ENCODE measurements at places on chromosomes 6 and 20.
A peak's percentile ranks its signal among the peaks of the same experiment; 100 is the strongest.

DNA sequence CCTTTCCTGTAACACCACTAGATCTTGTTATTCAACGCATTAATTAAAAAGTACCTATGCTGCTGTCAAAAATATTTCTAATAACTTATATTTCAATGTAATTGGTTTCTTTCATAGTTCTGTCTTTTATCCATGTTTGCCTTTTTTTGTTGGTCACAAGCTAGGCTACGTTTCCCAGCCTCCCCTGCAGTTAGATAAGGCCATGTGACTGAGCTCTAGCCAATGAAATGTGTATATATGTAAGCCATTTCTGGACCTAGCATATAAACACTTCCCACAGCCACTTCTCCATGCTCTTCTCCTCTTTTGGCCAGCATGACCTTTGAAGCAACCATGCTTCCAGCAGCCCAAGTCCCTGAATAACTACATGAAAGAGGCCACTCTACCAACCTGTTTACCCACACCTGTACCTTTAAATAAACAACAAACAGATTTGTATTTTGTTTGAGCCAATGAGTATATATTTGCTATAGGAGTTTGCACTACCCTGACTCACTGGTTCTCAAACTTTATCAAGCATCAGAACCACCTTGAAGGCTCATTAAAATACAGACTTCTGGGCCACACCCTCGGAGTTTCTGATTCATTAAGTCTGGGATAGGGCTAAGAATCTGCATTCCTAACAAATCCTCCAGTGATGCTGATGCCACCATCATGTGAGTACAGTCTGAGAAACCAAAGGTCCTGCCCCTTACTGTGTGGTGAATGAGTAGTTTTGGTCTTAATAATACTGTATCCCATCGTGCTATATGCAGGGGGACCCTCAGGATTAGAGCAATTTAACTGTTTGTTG is 45.6 kb upstream of the BEND6 start:
- no peak for DNase-seq

GRCh38 chr6:77502981-77503380 is 39.7 kb upstream of the HTR1B start:
- no peak for DNase-seq

GRCh38 chr6:142958343-142958742 is 13.4 kb upstream of the HIVEP2 start:
- DNase-seq: no peak

DNA sequence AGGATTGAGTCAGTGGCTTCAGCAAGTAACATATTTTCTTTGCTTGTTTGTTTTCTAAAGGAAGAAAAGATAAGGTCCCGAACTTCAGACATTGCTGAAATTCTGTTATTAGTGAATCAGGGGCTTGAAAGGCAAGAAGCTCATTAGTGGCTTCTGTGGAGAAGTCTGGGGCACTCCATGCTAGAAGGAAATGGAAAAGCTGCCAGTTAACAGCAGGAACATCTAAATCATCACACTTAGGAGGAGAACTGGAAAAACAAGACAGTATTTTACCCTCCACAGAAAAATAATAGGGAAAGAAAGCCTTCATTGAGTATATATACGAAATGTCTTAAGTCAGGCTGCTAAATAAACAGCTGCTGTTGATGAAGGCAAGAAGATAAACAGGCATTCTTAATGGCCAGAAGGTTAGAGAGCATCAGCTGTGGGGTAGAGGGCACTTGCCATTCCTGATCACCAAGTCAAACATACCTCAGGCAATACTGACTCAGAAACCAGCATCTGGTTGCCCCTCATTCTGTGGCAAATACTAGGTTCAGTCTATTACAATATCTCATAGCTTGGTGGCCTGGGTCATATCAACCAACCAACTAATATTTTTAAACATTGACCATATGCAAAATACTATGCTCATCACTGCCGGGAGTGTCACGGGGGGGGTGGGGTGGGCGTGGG is 143.2 kb upstream of the TENT5A start:
- DNase-seq: peak; percentile 47

- no peak for DNase-seq
Measured at GRCh38 chr6:10659699-10660348, 34.6 kb downstream of the C6orf52 start.

DNA sequence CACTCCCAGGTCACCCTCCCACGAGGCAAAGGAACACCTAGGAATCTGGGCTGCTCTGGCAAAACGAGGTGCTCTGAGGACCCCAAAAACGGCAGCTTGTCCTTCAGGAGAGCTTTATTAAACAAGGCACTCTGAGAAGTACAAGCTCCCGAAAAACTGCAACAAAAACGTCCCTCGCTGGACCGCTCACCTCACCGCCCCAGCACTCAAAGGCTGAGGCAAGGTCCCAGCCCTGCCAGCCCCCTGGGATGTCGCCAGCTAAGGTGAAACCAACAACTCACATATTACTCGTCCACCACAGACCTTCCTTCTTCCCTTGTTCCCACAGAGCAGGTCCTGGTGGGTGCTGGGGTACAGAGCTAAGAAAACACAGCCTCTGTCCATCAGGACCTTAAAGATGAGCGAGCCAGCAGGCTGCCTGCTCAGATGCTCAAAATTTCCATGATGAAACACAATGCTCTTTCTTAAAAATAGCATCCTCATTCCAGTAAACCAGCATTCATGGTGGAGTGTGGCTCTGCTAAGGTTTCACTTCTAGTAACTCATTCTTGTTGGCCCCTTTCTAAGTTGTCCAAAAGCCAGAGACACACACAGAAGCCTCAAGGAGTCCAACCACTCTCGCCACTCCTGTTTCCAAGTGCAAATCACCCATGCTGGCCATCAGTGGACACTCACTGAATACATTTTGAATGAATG is 35.9 kb downstream of the ATP9A start:
- no peak for DNase-seq

GRCh38 chr20:41499064-41499463 is 119.1 kb downstream of the CHD6 start:
- DNase-seq: no peak

GRCh38 chr20:59932616-59933295 is 681 bp downstream of the SYCP2 start:
- DNase-seq: no peak

- no peak for DNase-seq
Measured at GRCh38 chr20:47293631-47294030, 62.9 kb downstream of the ZMYND8 start.

Measured in kidney epithelial cell (primary cell).